Activated effector memory CD4-positive, alpha-beta T cell treated with anti-CD3 and anti-CD28 coated beads, Interleukin-2, amount 50 U/mL, for 16 hours (primary cell): ENCODE measurements at places on chromosomes 11 and 22.

- DNase-seq = no peak
Observed at GRCh38 chr11:79363861-79364378, 76.9 kb downstream of the TENM4 start.

- DNase-seq = peak; percentile 25
Observed at GRCh38 chr22:31321421-31321820, 24.7 kb downstream of the PATZ1 start.

GRCh38 chr22:39444247-39444800 is 12.5 kb upstream of the MGAT3 start:
- DNase-seq = no peak

DNA sequence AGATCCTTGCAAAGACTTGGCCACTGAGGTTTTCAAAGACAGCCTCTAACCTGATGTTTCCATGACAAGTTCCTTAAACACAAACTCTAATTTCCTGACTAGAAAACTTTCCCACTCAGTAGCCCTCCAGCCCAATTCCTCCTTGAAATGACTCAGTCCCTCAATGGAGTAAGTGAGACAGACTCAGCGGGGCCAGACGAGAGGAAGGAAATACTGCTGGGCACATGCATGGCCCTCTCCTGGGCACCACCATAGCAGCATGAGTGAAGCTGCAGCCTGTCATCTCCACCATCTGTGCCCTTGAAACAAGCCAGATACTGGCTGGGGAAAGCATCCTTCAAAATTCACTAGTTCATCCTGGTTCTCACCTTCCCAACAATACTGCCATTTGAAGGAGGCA is 76.2 kb upstream of the GDPD4 start:
- DNase-seq = no peak

DNA sequence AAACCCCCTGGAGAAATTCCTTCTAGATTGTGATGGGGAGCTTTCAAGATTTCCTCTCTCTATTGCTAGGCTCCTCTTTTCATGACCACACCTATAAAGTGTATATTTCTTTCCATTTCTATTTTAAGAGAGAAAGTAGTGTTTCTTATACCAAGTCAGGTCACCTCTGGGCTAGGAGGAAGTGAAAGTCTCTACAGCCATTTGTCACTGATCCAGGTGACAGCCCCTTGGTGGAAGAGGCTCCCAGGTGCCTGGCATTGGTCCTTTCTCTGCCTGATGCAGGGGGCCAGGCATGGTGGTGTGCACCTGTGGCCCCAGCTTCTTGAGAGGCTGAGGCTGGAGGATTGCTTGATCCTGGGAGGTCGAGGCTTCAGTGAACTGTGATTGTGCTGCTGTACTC is 64.7 kb downstream of the DHCR7 start:
- no peak for DNase-seq

DNA sequence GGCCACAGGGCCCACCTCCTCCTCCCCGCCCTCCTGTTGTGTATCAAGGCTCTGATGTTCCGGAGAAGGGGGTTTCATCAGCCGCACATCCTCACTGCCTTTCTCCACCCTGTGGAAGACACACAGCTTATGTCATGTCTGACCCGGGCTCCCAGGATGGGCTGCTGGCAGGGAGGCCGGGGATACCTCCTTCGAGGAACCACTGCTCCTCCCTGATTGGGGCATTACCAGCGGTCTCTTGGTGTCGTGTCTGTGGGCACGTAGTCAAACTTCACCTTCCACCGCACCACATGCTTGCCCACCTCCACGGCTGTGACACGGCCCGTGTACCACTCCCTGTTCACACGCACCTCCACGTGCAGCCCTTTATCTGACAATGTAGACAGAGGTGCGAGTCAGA is 35.9 kb downstream of the MORC2 start:
- no peak for DNase-seq

DNA sequence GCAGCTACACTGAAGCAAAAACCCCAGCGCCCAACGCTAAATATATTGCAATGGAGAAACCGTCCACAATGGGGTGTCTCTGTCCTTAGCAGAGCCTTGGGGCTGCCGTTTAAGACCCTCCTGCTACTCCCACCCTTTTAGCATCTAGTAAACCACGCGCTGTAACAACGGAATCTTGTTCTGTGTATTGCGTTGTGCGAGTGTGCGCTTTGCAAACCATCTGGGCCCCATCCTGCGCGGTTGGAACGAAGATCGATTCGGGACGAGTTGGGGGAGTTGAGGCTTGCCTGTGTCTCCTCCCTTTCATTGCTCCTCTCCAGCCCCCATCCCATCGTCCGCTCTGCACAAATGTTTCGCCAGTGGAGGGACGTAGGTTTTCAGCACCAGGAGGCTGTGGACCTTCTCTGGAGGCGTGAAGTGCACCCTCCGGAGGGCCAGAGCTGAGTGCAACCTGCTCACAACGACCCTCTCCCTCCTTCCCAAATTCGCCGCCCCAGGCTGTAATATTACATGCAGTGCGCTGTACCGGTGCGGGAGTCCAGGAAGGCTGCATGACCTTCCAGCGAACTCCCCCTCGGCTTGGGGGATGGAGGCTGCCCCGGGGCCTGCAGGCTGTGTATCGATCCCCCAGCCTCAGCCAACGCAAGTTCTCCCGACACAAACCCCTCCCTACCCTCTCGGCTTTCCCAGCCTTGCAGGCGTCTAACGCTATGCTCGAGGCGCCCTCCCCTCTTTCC is 1.6 kb upstream of the KMT2A start:
- DNase-seq = peak; percentile 78

- no peak for DNase-seq
Observed at GRCh38 chr11:120182372-120182771, 28.5 kb upstream of the OAF start.

GRCh38 chr22:38355275-38355674 is 38.0 kb upstream of the CSNK1E start:
- DNase-seq = peak; percentile 47

DNA sequence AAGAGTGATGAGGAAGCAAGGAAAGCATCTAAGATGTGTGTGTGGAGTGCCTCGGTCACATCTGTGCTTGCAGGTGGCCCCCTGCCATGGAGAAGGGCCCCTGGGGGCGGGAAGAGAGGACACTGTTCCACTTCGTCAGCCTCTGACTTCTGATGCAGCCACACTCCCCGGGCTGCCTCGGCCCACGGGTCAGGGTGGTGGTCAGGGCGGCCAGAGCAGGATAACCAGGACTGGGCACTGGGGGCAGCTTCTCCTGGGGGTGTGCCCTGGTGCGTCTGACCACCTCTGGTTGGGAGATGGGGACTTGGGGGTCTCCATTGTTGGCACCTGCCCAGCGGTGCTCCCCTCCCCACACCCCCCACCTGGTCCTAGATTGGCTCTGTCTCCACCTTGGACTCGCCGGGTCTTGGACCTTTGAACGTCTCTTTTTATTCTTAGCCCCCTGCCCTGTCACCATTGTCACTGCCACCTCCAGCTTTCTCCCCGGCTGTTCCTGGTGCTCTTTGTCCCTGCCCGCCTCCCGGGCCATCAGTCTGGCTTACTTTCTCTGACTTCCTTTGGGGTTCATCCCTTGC is 114.4 kb downstream of the KIAA1671 start:
- no peak for DNase-seq

- no peak for DNase-seq
Observed at GRCh38 chr11:111148953-111149352, 96.6 kb upstream of the POU2AF2 start.

DNA sequence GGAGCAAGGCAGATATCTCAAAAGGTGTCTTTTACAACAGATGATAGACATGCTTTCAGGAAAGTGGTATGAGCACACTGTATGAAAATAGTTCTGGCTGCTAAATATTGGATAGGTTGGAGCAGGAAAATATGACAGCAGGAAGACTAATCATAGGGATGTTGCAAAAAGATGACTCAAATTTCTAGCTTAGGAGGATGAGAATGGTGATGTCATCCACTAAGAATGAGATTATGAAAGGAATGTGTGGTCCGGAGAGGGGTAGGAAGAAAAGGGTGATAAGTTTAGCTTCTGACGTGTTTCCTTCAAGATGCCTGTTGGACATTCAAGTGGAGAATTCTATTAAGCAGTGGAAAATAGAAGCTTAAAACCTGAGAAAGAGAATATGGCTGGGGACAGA is 46.4 kb downstream of the RCN1 start:
- no peak for DNase-seq

- DNase-seq = no peak
Observed at GRCh38 chr22:41052661-41053490, 39.5 kb upstream of the EP300 start.

GRCh38 chr11:47270331-47271271 is 668 bp downstream of the MADD start:
- DNase-seq = peak; percentile 73

DNA sequence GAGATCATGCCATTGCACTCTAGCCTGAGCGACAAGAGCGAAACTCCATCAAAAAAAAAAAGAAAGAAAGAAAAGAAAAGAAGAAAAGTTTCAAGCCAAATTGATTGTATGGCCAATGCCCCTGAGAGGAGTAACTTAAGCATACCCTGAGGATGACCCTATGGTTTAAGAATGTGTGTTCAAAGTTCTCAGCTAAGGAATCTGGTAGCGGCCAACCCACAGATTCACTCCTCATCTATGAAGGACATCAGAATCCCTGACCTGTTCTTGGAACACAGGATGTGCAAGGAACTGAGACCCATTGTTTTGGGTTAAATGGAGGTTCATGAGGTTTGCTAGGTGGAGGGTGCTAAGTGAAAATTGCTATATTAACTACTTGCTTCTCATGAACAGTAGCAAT is 18.1 kb downstream of the IZUMO1R start:
- DNase-seq = no peak

- DNase-seq = peak; percentile 67
Observed at GRCh38 chr11:119248750-119249670, 42.9 kb downstream of the CBL start.

DNA sequence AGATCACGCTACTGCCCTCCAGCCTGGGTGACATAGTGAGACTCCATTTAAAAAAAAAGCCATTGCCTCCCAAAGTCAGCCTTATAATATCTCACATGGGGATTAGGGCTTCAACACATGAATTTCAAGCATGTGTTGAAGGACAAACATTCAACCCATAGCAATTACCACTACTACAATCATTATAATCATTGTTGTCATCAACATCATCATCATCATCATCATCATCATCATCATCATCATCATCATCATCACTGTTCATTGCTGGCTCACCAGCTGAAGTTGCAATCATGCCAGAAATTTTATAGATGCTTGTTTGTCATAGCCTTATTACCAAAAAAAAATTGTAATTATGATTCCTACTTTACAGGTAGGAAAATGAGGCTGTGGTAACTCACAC is 762.9 kb downstream of the METTL15 start:
- no peak for DNase-seq

DNA sequence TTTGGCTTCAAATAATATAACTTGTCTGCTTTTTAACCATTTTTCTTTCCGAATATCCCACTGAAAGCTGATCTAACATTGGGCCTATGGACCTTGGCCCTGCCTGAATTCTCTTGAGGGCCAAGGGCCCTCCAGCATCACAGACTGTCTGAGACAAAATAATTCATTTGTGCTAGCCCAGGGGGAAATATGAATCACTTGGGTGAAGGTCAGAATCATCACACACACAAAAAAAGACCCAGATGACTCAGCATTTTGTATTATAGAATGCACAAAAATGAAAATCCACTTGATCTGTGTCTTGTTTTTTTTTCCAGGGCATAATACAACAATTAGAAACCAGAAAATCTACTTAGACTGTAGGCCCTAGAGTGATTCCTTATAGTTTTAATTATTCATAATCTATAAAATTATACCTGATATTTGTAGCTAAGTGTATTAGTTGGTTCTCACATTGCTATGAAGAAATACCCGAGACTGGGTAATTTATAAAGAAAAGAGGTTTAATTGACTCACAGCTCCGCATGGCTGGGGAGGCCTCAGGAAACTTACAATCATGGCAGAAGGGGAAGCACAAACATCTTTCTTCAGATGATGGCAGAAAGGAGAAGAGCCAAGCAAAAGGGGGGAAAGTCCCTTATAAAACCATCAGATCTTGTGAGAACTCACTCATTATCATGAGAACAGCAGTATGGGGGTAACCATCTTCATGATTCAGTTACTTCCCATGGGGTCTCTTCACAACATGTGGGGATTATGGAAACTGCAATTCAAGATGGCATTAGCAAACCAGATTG is 15.6 kb upstream of the RDX start:
- DNase-seq = no peak

GRCh38 chr22:37476389-37477329 is 9.5 kb downstream of the MFNG start:
- DNase-seq = no peak

DNA sequence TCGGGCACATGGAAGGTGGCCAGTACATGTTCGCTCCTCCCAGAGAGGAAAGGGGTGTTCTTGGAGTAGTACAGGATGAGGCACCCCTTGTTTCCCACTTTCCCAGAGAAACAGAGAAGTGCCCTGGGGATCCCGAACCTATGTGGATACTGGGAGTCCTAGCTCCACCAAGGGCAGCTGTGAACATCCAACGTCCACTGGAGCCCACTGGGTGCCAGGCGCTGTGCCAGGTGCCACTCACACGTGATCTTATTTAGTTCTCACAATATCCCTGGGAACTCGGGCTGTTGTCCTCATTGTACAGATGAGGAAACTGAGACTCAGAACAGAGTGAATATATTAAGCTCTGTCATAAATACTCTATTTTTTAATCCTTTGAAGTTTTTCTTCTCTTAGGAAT is 12.0 kb downstream of the SLCO2B1 start:
- DNase-seq = no peak

DNA sequence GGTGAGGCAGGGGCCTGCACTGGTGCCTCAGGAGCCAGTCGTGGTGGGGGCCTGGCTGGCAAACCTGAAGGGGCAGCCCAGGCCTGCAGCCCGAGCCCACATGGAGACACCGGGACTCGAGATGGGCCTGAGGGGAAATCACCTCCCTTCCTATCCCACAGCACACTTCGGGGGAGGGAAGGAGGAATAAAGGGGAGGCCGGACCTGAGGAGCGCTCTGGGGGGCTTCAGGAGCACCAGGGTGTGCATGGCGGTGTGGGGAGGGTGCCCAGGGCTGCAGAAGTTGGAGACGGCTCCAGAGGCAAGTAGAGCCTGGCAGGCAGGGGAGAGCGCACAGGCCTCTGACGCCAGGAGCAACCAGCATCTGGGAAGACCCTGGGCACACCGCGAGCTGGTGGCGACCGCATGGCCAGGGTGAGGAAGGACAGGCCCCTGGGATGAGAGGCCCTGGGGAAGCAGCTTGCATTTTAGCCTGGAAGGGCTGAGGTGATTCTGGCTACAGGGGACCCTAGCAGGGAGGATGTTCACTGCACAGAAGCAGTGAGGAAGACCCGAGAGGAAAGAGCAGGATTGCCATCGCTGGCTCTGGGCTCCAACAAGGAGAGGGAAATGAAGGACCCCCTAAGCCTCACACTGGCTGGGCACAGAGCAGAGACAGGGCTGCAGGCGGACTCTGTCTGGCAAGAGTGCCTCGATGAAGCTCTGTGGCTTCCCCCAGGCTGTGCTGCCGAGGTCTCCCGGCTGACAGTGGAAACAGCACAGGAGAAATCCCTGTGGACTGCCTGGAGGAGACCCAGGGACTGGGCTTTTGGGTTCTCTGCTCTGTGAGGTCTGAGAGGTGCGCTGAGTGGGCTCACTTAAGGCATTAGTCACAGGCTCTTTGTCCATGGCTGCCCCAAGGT is 457.7 kb downstream of the BRD1 start:
- peak; percentile 39 for DNase-seq

- peak; percentile 42 for DNase-seq
Observed at GRCh38 chr11:126512741-126513715, 157.5 kb downstream of the ST3GAL4 start.
